SHP77 treated with DMSO at 0.1 percent for 48 hours (cell line): ENCODE measurements at places on chromosomes 13 and 19.

DNA sequence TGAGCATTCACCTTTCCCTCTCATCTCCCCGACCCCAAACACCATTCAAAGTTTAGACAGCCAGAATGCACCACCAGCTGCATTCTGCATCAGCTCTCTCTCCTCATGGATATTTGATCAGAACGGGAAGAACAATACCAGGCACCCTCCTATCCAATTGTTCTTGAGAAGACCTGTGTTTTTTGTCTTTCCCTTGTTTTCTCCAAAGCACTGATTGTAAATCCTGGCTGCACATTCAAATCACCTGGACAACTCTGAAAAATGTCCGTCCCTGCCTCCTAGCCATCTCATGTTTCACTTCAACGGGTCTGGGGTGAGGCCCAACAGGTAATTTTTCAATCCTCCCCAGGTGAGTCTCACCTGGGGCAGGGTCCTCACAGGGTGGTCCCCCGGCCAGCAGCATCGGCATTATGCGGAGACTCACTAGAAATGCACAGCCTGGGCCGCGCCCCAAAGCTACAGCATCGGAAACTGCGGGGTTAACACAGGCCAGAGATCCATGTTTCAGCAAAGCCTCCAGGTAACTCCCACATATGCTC, 5.5 kb downstream of the IRS2 start:
- DNase-seq = no peak

DNA sequence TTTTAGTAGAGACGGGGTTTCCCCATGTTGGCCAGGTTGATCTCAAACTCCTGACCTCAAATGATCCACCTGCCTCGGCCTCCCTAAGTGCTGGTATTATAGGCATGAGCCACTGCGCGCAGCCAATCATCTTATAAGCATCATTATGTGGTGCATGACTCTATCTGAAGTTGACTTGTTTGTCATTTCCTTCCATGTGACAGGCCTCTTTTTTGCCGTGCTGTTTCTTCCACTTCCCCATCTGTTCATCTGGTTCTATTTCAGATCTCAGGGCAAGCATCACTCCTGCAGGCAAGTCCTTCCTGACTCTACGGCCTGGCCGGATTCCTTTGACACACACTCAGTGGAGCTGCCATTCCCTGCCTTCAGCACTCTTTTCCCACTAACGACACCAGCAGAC, 15.2 kb downstream of the COL5A3 start:
- DNase-seq = no peak

GRCh38 chr19:30567536-30568232, 195.5 kb downstream of the ZNF536 start:
- no peak for DNase-seq

DNA sequence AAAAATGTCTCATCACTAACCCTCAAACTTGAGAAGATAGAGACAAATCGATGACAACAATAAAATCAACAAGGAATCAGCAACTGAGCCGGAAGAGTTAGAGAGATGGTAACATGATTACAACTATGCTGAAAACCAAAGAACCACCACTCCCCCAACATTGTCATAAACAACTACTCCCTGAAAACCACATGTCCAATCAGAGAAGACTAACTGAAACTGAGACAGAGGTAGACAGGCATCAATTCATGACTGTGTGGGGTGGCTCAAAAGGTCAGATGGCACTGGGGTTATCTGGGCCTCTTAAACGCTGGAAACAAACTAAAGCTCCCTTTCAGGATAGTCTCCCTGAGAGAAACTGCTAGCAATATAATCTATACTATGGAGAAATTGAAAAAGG, 488.8 kb downstream of the KCTD12 start:
- DNase-seq = no peak

DNA sequence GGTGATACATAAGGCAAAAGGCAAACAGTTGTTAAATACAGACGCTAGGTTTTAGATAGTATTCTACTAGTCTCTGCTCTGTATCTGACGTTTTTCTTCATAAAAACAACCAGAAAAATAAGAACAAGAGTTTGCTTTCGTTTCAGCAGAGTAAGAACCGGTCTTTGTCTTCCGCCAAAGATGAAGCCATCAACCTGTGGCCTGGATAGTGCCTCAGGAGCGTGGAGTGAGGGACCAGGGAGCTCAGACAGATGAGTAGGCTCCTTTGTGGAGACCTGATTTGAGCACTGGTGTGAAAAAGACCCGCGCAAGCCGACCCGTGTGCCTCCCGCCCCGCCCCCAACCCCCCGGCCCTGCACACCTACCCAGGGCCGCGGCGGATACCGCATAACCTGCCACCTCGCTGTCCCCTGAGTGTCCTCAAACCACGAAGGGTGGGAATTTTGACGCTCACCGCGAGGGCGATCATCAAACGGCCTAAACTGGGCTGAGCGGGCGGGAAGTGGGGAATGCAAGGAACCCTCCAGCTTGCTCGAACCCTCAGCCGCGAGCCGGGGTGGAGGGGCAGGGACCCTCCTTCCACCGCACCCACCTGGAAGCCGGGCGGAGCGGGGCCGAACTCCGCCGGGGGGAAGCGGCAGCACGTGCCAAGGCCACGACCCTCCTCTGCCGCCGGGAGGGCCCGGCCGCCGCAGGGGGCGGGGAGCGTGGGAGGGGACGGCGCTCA, 866 bp upstream of the LMO7 start:
- DNase-seq = no peak

DNA sequence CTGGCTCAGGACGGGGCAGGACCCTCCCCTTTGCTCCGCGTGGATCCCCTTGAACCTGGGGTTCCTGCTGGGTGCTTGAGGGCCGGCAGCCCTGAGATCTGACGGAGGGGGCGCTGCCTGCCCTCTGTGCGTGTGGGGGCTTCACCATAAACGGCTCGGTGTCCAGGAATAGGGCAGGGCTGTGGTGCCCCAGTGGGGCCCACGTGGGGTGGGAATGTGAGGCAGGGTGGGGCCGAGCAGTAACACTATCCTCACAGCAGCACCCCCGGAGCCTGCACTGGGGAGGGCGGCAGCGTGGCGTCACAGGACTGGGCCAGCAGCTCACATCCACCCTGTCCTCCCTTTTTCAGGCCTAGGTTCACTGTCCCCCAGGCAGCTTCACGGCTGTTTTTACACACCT, 38.0 kb downstream of the GAS6 start:
- DNase-seq = no peak

GRCh38 chr13:83056269-83056668, 826.0 kb downstream of the SLITRK1 start:
- DNase-seq = no peak

- peak; percentile 19 for DNase-seq
Measured at GRCh38 chr19:4633140-4633967, 6.0 kb upstream of the TNFAIP8L1 start.

- no peak for DNase-seq
Measured at GRCh38 chr13:26446751-26447150, 110.7 kb upstream of the WASF3 start.

DNA sequence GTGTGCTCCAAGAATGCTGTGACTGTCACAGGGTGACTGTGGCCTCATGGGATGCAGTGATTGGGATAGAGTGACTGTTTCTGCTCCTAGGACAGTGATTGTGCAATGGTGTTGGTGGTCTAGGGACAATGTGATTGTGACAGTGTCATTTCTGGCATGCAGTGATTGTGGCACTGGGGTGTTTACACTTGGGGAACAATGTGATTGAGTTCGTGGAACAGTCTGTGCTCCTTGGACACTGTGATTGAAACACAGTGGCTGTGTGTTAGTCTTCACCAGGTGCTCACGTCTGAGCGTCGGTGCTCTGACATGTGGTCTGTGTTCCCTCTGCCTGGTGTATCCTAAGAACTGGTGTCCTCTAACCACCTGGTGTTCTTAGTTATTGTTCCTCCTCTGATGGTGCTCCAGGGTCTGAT, 1.7 kb downstream of the PDE4A start:
- DNase-seq = no peak

DNA sequence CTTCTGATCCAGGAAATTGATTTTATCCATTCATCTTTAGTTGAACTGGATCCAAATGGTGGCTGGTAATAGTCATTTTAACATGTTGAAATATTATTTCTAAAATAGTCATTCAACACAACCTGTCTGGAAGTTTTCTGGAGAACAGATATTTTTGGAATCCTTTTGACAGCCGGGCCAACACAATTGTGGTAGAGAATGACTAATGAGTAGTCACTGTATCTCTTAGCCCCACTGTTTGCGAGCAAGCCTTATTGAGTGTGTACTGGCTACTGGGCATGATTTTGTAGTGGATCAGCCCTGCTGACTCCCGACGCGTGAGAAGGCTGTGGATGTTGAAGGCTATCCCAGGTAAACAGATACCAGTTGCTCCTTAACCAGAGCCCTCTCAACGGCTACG, 383.4 kb downstream of the ZNF536 start:
- no peak for DNase-seq

DNA sequence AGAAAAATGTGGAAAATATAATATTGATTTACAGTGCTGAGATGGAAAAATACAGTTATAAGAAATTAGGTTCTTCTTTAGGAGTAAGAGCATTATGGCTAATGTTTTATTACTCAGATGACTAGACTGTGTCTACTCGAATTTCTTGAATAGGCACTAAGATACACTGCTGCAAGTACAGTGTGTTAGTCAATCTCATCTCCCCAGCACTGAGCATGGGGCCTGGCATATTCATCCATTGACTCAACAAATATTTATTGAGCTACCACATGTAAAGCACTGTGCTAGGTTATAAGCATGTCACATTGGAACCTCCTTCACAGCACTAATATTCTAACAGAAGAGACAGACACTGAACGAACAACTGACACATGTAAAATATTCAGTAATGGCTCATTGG, 242.5 kb upstream of the GPC6 start:
- no peak for DNase-seq

- DNase-seq = no peak
Measured at GRCh38 chr13:78364711-78365110, 238.6 kb downstream of the POU4F1 start.

GRCh38 chr13:105196052-105196451, 1339.4 kb downstream of the EFNB2 start:
- DNase-seq = no peak

DNA sequence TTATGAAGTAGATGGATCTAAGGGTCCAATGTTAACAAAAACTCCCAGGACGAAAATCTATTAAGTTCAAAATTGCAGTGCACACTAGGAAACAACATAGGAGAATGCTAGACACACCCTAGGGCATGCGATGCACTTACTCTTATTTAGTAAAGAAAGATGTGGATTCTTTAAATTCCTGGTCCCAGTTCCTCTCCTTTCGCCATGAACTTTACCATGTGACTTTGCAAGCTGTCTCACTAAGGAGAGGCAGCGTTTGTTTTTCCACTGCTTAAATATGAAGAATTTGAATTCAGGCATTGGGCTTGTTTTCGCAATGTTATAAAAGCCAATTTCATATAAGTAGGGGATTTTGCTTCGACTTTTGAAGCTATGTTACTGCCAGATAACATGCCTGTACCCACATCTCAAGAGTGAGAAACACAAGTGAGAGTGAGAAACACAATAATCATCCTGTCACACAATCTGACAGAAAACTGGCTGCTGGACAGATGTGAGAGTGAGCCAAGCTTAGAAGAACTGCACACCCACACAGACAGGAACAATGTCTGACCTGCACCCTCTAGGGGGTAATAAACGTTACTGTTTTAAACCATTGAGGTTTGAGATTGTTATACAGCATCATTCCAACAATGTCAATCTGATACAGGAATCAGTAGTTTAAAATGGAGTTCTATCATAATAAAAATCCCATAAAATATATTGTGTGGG, 1308.4 kb downstream of the SLITRK5 start:
- no peak for DNase-seq

DNA sequence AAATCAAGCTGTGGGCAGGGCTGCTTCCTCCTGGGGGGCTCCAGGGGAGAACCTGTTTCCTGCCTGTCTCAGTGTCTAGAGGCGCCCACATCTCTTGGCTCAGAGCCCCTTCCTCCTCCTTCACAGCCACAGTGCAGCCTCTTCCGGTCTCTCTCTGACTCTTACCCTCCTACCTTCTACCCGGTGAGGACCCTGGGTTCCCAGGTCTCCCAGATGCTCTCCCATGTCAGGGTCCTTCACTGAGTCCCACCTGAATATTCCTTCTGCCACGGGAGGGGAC, 153.1 kb downstream of the KDM4B start:
- no peak for DNase-seq

DNA sequence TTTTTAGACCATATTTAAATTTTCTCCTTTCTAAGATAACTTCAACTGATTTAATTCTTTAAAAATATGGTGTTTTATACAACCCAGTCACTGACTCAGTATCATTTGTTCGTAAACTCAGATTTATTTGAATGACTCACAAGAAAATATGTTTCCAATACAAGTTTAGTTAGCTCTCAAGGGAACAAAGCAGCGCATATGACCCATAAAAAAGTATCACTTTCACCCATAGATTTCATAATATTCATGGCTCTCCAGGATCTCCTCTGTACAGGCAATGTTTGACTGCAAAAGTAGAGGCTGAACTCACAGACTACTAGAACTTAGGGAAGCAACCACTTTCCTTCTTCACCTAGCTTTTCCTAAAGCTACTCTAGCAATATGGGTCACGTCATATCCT, 405.6 kb upstream of the PCDH9 start:
- DNase-seq = no peak

DNA sequence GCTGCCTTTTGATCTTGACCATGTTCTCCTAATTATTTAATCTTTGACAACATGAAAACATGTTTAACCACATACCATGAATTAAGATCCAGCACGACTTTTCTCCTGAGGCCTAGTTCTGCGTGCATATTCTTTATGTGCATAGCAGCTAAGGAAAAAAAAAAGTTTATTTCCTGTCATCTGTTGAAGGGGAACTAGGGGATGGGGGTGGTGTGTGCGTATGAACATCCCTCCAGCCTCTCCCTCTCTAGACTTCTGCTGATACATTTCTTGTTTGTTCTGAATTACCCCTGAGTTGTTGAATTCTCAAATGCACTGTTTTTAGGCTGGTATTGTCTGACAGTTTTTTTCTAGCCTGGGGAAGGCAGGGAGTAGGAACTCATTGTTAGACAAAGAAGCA, 543.3 kb downstream of the FGF9 start:
- DNase-seq = no peak

DNA sequence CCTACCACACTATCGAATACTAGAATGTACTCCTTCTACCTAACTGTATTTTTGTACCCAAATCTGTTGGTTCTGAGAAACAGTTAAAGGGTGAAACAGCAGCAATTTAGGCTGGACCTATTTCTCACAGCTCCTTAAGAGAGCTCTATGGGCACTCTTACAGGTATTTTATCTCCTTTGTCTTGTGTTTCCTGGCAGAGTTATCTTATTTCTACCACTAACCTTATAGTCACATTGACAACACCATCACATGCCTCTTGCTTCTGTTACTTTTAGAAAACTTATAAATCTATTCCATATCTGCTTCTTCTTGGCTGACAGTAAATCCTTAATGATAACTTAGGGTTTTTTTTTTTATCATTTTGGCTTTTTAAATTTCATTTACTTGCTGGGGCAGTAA, 130.7 kb downstream of the MYO16 start:
- DNase-seq = no peak

DNA sequence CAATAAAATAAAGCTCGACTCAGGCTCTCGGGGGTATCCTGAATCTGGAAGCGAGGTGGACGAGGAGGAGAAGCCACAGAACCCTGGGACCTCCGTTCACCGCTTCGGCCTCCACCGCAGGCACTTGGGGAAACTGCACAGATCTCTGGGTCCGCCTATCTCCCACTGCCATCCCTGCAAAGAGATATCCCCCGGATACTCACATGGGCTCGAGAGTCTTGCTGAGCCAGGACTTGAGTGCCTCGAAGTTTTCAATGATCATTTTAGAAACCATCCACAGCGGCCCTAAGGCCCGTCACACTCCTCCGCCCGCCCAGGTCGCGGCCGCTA, 589 bp downstream of the RBM26 start:
- no peak for DNase-seq

- no peak for DNase-seq
Measured at GRCh38 chr19:15643387-15643786, 2.7 kb downstream of the CYP4F3 start.

- no peak for DNase-seq
Measured at GRCh38 chr13:28533441-28534166, 38.7 kb upstream of the FLT1 start.
